ENCODE measurements at places on chromosomes 12 and 14. TPM values are rescaled to one million over a fixed set of nuclear protein-coding genes. Genes with fewer than 3 reads are reported as not detected.

OR6C1 gene
- not detected for total RNA-seq

VRTN gene
- total RNA-seq, result not detected

METTL25 gene
- total RNA-seq, result 3.2 TPM

SYNDIG1L gene
- not detected for total RNA-seq

TRAFD1 gene
- total RNA-seq, result 20.0 TPM

TAS2R7 gene
- total RNA-seq, result not detected

SLC7A8 gene
- 0.24 TPM for total RNA-seq
